Activated T-cell treated with anti-CD3 and anti-CD28 coated beads for 1 hour (primary cell): ENCODE measurements at places on chromosomes 11 and 22.

GRCh38 chr22:20585639-20586402, 78.4 kb downstream of the MED15 start:
- no peak for DNase-seq

- no peak for DNase-seq
Measured at GRCh38 chr11:121282886-121283502, 9.6 kb upstream of the SC5D start.

- no peak for DNase-seq
Measured at GRCh38 chr11:110518809-110519514, 89.2 kb downstream of the FDX1 start.

DNA sequence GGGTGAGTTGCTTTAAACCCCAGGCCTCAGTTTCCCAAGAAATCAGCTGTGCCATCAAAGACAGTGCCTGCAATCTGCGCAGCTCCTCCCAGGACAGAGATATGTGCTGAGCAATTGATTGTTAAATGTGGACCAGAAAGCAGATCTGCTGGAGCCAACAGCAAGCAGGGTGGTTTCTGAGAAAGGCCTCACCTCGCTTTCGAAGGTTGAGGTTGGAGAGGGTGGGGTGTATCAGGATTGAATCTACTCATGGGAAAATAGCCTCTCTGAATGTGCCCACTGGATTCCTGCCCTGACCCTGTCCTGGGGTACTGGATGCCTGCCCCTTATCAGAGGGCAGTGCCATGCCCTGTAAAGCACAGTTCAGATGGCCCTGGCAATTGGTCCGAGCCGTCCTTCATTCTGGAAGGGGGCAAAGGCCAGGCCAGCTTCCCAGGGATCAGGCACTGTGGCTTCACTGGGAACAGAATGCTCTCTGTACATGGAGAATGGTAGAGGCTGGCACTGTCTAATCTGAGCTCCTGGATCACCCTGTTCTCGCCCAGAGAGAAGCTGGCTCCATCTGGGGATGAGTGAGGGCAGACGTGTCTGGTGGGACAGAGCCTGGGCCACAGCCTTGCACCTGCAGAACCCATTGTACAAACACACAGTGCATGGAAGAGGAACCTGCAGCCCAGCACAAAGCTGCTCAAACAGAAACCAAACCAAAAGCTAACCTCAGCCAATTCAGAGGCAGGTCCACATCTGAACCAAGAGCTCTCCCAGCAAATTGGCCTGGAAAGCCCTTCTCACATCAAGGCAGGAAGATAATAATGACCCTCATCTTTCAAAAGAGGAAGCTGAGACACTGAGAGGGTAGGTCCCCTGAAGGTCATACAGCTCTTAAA, 15.2 kb downstream of the DHCR7 start:
- no peak for DNase-seq

DNA sequence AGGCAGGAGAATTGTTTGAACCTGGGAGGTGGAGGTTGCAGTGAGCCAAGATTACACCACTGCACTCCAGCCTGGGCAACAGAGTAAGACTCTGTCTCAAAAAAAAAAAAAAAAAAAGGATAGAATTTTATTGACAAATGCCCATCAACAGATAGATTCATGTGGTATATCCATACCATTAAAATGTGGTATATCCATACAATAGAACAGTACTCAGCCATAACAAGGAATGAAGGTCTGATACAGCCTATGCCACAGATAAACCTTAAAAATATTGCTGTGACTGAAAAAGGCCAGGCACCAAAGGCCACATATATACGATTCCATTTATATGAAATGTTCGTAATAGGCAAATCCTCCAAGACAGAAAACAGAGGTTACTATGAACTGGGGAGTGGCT, 45.3 kb upstream of the PPP2R1B start:
- no peak for DNase-seq

GRCh38 chr22:40241200-40241763, 63.6 kb downstream of the TNRC6B start:
- DNase-seq: no peak
